ENCODE measurements at places on chromosomes 6 and 20. TPM values are rescaled to one million over a fixed set of nuclear protein-coding genes. Genes with fewer than 3 reads are reported as not detected.

- DNase-seq: no peak
Measured at GRCh38 chr6:43347021-43347420, 22.4 kb downstream of the ZNF318 start.

- DNase-seq: no peak
Measured at GRCh38 chr6:18436341-18436740, 49.2 kb downstream of the RNF144B start.

The LINC00237 gene
- total RNA-seq: not detected

The CRYBG1 gene
- total RNA-seq: 18.7 TPM

GRCh38 chr6:143802833-143803565, 40.1 kb upstream of the LTV1 start:
- no peak for DNase-seq

- DNase-seq: no peak
Measured at GRCh38 chr6:170460641-170461040, 92.5 kb downstream of the PSMB1 start.

The DEF6 gene
- total RNA-seq: 11.6 TPM

GRCh38 chr20:14538433-14538832, 201.0 kb upstream of the FLRT3 start:
- no peak for DNase-seq

The KIF25 gene
- 0.82 TPM for total RNA-seq

- peak; percentile 94 for DNase-seq
Measured at GRCh38 chr6:6927521-6928361, 180.0 kb upstream of the RREB1 start.

DNA sequence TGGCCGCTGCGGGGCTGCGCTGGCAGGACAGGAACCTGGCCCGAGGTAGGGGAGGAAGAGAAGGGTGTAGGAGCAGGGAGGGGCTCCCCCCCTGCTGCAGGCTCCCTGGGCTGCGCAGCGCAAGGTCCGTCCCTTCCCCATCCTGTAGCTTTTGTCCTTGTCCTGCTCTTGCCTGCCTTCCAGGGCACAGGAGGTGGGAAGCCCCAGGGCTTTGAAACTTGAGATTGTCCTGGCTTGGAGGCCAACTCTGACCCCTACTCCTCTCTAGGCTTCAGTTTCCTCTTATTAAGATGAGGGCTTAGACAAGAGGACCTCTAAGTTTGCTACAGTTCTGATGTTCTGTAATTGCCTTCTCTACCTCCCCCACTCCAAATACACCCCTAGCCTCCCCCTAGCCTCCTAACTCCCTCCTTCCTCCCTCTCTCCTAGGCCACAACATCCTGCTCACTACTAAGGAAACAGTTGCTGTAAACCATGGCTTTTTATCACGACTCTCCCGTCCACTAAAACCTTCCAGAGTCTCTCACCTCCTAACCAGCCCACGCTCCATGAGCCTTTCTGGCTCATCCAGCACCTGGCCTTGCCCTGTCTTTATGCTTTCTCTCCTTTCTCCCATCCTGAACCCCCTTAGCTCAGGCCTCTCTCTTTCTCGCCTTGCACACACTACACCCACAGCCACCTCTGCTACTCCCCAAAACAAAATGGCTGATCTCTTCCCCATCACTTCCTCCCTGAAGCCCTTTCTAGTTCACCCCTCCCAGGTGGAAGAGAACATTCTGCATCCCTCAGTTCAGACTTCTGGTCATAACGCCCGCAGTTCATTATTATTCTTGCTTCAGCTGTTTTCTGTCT, 10.2 kb downstream of the UNC5CL start:
- no peak for DNase-seq

GRCh38 chr6:72654071-72654621, 32.3 kb downstream of the KCNQ5 start:
- DNase-seq: no peak

The PPP1R14C gene
- total RNA-seq: 42.3 TPM

The B3GALT4 gene
- total RNA-seq: 4.6 TPM

DNA sequence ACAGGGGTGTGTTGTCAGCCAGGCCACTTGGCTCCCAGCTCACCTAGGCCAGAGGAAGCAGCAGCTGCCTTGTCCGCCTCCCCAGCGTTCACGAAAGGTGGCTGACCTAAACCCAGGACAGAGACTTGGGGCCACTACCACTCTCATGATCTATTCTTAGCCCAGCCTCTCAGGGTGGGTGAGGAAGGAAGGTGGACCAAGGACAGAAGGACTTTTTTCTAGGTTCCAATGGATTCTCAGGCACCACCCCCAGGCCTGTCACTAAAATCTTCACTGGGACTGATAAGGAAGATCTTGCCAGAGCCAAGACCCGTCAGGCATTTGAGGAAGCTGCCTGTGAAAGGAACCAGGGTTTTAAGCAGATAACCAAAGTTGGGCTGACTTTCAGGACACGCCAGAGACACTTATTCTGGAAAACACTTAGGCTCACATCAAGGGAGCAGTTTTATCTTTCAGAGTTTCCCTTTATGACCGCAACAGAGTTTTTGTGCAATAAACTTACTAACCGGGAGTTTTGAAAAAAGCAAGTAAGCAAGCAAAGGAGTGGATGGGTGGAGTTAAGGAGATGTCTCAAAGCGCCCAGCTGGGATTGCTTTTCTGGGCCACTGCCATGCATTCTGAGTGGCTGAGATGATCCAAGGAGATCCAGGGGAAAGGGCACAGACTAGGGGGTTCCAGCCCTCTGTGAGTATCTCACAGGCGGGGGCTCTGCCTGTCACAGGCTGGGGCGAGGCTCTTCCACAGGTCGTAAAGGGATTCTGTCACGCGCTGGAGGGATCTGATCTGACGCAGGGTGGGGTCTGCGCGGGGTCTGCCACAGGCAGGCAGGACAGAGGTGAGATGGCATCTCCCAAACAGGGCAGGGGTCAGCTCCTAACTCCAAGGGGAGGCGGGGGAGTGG, 989 bp downstream of the FITM2 start:
- DNase-seq: peak; percentile 37

- peak; percentile 68 for DNase-seq
Measured at GRCh38 chr20:41411391-41411847, 44.8 kb upstream of the EMILIN3 start.

- DNase-seq: no peak
Measured at GRCh38 chr6:164105705-164106104, 691.2 kb downstream of the QKI start.

DNA sequence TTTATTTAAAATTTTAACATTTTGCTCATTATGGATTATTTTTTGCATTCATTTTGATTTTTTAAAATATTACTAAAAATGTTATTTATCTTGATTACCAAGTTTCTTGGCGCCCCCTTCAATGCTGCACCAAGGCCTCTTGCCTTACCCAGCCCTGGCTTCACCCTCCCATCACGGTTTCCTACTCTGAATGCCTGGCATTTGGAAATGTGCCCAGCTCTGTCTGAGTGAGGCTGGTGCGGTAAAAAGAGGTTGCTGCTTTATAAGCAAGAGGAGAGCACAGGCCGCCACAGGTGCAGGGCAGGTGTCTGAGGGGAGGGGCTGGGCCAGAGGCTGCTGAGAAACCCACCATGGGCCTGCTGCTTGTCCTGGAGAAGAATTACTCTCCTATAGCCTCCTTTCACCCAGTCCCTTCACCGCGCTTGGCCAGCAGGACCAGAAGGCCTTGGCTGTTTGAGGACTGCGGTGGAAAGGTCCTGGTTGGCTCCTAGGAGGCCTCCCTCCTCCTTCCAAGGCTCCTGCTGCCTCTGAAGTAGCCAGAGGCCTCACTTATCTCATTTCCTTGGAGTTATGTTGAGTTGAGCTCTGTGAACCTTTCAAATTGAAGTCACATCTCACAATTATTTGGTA, 62.6 kb downstream of the BANF2 start:
- peak; percentile 27 for DNase-seq

All from tongue (tissue), 3 donors.